SK-N-SH treated with all-trans-retinoic acid at 6 μM for 48 hours (cell line): ENCODE measurements at places on chromosomes 16 and 17.

DNA sequence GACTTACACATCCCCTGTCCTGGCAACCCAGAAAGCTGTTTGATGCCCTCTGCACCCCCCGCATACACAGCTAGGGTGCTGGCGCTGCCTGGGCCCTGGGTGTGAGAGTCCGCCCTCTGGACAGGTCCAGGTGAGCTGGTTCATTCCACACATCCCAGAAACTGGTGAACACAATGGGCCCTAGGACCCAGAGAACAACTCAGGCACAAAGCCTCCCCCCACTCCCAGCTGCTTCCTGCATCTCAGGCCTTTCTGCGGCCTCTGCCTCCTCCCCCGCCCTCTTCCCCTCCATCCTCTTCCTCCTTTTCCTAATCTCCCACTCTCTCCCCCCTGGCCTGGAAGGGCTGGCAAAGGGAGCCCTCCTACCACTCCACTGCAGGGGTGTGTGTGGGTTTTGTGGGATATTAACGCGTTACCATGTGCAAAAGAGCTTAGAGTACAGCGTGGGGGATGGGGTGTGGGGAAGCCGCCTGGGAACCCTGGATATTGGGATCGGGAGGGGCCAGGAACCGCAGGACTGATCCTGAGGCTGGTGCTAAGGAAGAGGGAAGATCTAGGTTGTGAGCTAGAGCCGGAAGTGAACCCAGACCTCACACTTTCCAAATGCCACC lies 1.6 kb upstream of the PPP1R9B start:
- peak; percentile 75 for ATAC-seq

DNA sequence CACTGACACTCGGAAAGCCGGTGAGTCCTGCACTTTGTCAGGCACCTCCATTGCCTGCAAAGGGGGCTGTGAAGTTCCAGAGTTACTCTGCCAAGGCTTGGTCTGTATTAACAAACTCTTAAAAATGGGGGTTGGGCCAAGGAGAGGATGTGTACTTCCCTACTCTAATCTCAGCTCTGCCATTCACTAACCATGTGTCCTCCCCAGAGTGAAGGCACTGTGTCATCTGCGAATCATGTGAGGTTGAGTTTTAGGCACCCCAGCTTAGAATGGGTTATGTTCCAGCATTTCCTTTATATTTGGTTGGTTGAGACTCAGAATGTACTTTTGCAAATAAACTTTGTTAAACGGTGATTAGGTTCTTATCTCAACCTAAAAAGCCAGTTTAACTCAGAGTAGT lies 24.9 kb downstream of the ERCC4 start:
- ATAC-seq, result no peak

DNA sequence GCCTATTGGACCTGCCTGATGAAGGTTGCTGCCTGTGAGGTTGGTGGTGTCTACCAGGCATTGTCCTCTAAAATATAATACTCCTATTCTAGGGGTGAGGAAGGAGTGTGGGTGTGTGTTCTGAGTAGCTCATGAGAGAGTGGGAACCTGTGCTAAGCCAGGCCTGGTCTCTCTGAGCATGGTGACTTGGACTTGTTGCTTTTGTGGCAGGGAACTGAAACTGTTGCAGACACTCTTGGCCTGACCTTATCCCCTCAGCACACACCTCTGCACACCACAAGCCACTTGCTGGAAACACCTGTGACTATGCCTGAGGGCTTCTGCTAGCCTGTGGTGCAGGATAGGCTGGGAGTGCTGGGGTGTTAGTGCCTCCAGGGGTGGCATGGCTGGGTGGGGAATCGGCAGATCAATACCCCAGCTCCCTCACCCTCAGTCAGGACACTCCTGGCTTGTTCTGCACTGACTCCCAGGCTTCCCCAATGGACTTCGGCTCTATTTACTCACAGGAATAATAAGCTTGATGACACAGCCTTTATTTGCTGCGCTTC lies 29.9 kb downstream of the PLCG2 start:
- ATAC-seq, result no peak

- ATAC-seq, result no peak
Observed at GRCh38 chr17:64273006-64273405, 9.9 kb upstream of the TEX2 start.

- ATAC-seq, result no peak
Observed at GRCh38 chr17:67496286-67496685, 119.2 kb downstream of the PITPNC1 start.

GRCh38 chr17:47701608-47702007 lies 7.6 kb downstream of the TBKBP1 start:
- no peak for ATAC-seq

- ATAC-seq, result no peak; the same call in 1 of the 3 replicates
Observed at GRCh38 chr17:76241204-76241538, 878 bp upstream of the RNF157 start.

GRCh38 chr17:76740329-76741118 lies 2.6 kb downstream of the MFSD11 start:
- ATAC-seq, result no peak
